ENCODE measurements at places on chromosomes 4 and X. TPM values are rescaled to one million over a fixed set of nuclear protein-coding genes. Genes with fewer than 3 reads are reported as not detected.

ASB12 gene
- total RNA-seq: not detected

- no peak for DNase-seq
Observed at GRCh38 chr4:108024085-108024877, 34.6 kb downstream of the HADH start.

DNA sequence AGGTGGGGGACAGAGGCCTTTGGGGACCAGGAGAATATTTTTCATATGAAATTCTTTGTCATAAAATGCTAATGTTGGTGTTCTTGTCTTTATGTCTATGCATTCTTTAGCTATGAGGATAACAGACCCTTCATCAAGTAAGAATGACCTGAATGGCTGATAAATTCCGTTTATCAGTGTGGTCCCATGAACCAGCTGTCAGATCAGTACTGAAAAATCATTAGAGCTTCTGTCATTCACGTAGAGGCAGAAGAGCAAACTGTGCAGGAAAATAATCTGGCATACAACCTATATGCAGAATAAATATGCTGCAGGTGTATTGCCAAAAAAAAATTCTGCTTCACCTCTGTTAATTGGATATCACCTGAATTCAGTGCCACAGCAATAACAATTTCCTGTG lies 828.6 kb downstream of the ADGRL3 start:
- no peak for DNase-seq

GRCh38 chr4:79290376-79290775 lies 35.5 kb downstream of the NAA11 start:
- DNase-seq: no peak

DNA sequence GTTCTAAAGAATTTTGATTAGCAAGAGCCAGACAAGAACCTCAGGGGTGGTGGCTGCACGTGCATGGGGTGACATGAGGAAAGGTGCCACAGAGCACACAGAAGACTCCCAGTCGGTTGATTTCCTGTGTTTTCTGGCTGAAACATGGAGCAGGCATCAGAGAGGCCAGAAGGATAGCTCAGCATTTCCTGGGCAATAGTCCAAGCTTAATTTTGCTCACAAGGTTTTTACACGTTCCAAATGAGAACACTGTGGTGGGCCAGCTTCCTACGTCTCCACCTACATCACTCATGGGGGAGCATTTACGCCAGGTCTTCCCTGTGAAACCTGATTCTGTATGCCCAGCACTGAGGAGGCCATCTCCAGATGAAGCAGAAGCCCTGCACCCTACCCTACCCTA lies 212.5 kb upstream of the CLNK start:
- no peak for DNase-seq

MAGEB10 gene
- total RNA-seq: not detected

- no peak for DNase-seq
Observed at GRCh38 chrX:45975633-45976032, 569.6 kb downstream of the ZNF674 start.

- peak; percentile 9 for DNase-seq
Observed at GRCh38 chr4:53532521-53532920, 58.8 kb downstream of the LNX1 start.

LINC00632 gene
- total RNA-seq: 5.2 TPM

DNA sequence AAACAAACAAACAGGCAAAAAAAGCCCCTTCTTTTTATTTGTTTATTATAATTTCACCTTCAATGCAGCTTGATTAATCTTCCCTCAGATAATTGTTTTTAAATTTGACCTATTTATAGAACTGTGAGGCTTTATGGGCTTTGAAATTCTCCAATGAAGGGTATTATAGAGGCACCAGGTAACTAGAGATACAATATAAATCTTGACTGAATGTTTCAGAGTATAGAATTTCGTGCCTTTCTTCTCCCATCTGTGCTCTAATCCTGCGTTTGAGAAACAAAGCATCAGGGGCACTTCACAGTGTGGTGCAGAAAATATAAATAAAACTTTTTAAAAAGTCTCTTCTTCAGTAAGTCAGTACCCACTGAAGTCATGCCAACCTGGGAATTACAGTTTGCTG lies 120.9 kb downstream of the ANKRD50 start:
- no peak for DNase-seq

COX18 gene
- total RNA-seq: 36.3 TPM

DNA sequence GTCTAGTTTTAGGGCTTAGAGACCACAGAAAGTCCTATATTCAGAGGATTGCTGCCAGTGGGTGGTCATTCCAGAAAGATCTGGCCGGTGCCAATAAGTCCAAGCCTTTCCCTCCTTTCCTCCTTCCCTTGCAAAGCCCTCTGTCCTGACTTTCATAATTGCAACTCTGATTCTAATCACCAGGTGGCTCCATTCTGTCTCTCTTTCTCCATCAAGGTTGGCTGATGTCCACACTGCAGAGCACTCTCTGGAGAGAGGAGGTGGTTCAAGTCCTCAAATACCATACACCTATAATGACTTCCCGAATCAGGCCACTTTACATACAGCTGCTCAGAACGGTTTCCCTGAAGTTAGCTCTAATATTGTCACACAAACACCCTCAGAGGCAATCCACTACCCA lies 22.4 kb upstream of the ARMCX4 start:
- peak; percentile 39 for DNase-seq

DNA sequence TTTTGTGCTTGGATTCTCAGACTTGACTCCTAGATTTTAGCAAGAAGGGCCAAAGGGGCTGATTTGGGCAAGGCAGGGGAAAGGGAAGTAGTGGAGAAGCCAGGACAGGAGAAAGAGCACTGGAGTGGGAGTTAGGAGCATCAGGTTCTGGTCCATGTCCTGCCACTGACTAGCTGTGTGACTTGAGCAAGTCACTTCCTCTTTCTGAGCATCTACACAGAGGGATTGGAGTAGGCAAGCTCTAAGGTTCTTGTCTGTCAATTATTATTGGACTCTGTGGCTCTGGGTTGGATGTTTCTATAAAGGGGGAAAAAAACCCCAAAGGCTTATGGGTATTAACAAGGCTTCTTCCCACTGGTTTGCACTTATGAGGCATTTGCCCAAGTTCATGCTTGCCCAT lies 24.4 kb downstream of the PLAC1 start:
- DNase-seq: no peak

DNA sequence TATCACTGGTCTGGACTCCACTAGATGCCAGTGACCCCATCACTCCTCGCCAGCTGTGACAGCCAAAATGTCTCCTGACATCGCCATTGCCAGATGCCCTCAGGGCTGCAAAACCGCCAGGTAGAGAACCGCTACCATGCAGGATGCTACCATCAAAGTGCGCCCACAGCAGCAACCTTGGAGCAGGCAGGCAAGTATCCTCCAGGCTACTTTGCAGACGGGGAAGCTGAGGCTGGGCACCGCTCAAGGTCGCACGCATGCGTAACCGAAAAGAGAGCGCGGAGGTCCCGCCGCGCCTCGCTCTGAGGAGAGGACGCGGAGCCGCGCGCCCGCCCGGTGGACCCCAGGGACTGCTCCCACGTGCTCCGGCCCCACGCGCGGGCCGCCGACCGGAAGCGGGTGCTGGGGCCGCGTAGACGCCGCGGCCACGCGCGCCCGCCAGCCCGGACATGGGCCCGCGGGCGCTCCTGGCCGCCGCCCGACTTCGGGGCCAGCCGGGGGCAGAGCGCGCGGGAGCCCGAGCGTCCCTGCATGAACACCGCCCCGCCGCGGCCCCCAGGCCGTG lies at the start of gene STS:
TSS of gene STS (plus strand) at position 300 of the 565 bp plus-strand sequence. CDS start 105,488 bp downstream, outside the sequence.
- DNase-seq: peak; percentile 17

DNA sequence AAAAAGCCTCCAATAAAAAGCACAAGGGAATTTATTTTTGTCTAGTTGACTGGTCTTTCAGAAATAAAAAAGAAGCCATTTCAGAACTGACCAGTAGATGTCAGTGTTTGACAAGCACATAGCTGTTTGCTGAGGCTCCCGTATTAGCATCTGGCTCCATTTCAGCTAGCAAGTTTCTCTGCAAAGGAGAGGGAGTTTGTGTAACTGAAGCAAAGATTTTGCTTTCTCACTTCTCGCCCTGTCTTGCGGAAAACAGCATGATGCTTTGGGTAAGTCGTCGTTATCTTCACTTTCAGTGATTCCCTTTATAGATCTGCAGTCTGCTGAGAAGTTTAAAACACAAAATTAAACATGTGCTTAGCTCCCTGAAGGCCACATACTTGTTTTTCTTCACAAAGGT lies 85.5 kb downstream of the CT47B1 start:
- DNase-seq: peak; percentile 75

GRCh38 chr4:105455998-105456397 lies 17.9 kb downstream of the PPA2 start:
- DNase-seq: peak; percentile 86

GRCh38 chrX:34119122-34119521 lies 13.0 kb downstream of the FAM47A start:
- DNase-seq: no peak

HTR2C gene
- under 0.01 TPM for total RNA-seq

CNGA1 gene
- total RNA-seq: under 0.01 TPM

DNA sequence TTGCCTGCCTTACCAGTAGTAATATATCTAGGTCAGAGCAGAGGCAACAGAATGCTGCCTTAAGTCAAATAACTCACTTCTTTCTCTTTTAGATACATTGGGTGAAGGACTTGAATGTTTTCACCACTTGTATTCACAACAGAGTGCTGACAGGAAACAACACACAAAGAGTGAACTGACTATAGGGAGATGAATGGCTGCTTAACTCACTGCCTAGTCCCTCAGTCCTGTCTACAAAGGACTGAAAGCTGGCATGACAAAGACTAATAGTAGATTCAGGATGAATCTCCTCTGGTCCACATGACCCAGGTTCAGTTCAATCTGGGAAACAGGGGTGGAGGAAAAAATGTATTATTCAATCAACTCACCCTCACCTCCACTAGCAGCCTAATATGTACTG lies 134.2 kb downstream of the GALNTL6 start:
- no peak for DNase-seq

GRCh38 chrX:10901290-10901633 lies 209.9 kb upstream of the HCCS start:
- DNase-seq: no peak

- DNase-seq: no peak
Observed at GRCh38 chr4:137194670-137195069, 337.6 kb downstream of the PCDH18 start.

DNA sequence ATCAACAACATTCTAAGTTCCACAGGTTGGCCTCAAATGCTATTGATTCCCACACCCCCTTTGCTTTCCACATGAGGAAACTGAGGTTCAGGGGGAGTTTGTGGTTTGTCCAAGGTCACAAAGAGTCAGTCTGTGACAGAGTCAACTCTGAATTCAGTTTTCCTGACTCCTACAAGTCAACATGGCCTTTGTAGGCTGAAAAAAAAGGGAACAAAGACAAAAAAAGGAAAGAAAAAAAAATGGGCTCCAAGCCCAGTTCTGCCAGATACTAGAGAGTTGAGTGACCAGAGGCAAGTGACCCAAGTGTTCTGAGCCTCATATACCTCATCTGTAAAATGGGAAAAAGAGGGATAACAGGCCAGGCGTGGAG lies 16.5 kb upstream of the PIM2 start:
- DNase-seq: no peak

GRCh38 chr4:72791054-72791453 lies 222.0 kb upstream of the ADAMTS3 start:
- no peak for DNase-seq

FAT4 gene
- total RNA-seq: 44.9 TPM

GAGE10 gene
- total RNA-seq: not detected

TMPRSS11D gene
- total RNA-seq: not detected

DNA sequence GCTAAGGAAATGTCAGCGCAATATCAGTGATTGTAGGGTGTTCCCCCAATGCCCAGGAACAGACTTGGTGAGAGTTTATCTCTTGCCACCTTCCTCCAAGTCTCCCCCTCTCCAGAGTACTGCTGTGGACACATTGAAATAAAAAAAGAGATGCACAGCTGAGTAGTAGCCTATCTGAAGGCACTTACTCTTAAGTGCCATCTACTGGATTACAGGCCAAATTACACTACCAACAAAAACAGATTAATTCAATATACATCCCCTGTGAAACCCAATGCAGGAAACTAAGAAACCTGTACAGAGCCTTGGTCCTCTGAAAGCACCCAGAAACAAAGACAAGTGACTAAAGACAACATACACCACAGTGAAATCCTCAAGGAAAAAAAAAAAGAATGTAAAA lies 460.3 kb downstream of the ZIC3 start:
- no peak for DNase-seq

SYTL4 gene
- total RNA-seq: 32.9 TPM

AMTN gene
- total RNA-seq: not detected

RBM47 gene
- 0.86 TPM for total RNA-seq

GRCh38 chrX:118143578-118143977 lies 27.0 kb upstream of the KLHL13 start:
- no peak for DNase-seq

PWWP3B gene
- 5.2 TPM for total RNA-seq

- DNase-seq: no peak
Observed at GRCh38 chr4:119010909-119011606, 122.4 kb downstream of the SYNPO2 start.

DNA sequence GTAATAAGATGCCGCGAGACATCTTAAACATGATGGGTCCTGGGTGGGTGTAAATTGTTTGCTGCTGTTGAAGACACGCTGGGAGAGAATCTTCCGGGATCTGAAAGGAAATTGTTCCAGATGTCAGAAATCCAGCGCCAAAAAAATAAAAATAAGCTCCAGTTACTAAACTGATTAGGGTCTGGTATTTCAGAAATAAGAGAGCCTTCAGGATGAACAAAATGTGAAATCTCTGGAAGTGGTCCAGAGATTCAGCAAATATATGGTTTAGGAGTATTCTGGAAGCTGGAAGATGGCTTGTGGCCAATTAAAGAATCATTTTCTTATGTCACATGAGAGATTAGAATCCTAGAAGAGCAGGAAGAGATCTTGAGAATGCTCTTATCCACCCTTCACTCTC lies 75.8 kb upstream of the NHS start:
- DNase-seq: no peak

DNA sequence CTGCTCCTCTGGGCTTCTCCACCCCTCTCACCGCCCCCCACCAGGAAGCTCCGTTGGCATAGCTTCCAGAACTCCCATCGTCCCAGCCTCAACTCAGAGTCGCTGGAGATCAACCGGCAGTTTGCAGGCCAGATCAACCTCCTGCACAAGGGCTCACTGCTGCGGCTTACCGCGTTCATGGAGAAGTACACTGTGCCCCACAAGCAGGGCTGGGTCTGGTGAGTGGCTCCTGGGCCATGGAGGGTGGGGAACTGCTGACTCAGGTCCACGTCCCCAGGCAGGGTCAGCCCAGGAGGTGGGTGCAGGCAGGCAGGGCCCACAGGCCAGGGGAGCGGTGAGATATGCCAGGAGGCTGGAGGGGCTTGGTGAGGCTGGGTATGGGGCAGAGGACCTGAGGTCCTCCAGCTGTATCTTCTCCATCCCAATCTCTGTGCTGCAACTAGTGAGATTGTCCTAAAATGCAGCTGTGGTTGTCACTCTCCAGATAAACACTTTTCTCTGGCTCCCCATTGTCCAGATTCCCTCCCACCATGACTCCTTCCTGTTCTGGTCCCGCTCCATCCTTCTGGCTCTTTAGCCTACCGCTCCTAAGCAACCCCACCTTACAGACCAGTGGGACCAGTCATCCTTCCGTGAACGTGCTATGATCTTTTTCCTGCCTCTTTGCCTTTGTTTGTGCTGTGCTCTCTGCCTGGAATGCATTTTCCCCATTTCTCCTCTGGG lies 71.9 kb downstream of the STARD8 start:
- DNase-seq: no peak

GRCh38 chr4:185016101-185016940 lies 2.0 kb upstream of the HELT start:
- no peak for DNase-seq

CYLC1 gene
- not detected for total RNA-seq

CXCL10 gene
- under 0.01 TPM for total RNA-seq

ADH1B gene
- 0.43 TPM for total RNA-seq

GRCh38 chr4:165481053-165481835 lies 102.4 kb downstream of the CPE start:
- DNase-seq: no peak

All from fibroblast of villous mesenchyme (primary cell).